ENCODE measurements at places on chromosomes 7 and 10. TPM values are rescaled to one million over a fixed set of nuclear protein-coding genes. Genes with fewer than 3 reads are reported as not detected.

Gene JAKMIP3
- total RNA-seq: 1.2 TPM

Gene LDB3
- total RNA-seq: not detected

Gene ERVW-1
- total RNA-seq: not detected

Gene HOXA6
- total RNA-seq: not detected

Gene CDH23
- total RNA-seq: 18.3 TPM

Gene SAMD8
- 31.7 TPM for total RNA-seq

Gene SH3PXD2A
- 19.2 TPM for total RNA-seq

Gene TPK1
- total RNA-seq: 29.8 TPM

Gene AGMO
- total RNA-seq: not detected

- no peak for DNase-seq
Measured at GRCh38 chr7:40546616-40547501, 412.1 kb downstream of the SUGCT start.

GRCh38 chr7:86926732-86927131, 132.7 kb downstream of the ELAPOR2 start:
- DNase-seq: peak; percentile 33

DNA sequence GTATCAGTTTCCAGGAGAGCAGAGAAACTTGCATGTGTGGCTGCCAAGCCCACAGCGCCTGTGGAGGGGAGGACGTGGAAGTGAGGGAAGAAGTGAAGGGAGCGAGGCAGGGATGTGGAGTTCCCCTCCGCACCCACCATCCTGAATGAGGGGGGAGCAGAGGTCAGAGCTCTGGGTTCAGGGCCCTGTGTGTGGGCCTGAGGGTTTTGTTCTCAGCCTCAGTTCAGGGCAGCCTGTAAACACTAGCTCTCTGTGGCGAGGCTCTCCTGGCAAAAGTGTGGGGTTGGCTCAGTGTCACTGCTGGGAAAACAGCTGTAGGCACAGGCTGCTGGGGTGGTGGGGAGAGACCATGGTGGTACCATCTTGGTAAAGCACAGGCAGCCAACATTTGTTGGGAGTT, 108.4 kb downstream of the C10orf105 start:
- no peak for DNase-seq

DNA sequence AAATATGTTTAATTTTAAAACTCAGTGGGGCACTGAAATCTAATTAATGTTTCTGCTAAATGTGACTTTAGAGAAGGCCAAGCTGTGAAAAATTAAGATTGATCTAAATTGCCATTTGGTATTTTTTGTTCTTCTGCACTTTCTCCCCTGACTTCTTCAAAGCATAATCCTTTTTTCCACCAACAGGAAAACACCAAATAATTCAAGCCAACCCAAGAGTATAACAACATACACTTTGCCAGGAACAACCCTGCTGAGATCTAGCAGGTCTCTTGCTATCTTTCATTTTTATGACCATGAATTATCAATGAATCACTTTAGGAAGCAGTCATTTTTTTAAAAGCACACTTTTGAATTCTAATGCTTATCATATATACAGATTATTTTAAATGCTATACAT, 100.1 kb downstream of the USP6NL start:
- DNase-seq: no peak

DNA sequence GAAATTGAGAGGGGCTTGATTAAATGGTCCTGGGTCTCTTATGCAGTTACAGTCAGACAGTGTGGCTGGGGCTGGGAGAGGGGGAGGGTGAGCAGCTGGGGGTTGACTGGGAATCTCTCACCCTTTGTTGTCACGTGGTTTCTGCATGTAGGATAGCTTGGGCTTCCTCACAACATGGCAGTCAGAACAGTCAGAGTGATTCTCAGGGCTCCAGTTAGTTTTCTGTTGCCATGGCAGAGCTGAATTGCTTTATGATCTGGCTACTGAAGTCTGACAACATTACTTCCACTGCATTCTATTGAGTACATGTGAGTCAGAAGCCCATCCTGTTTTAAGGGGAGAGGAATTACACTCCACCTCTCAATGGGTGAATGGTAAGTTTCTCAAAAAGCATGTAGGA, 102.7 kb downstream of the WDR11 start:
- DNase-seq: no peak

DNA sequence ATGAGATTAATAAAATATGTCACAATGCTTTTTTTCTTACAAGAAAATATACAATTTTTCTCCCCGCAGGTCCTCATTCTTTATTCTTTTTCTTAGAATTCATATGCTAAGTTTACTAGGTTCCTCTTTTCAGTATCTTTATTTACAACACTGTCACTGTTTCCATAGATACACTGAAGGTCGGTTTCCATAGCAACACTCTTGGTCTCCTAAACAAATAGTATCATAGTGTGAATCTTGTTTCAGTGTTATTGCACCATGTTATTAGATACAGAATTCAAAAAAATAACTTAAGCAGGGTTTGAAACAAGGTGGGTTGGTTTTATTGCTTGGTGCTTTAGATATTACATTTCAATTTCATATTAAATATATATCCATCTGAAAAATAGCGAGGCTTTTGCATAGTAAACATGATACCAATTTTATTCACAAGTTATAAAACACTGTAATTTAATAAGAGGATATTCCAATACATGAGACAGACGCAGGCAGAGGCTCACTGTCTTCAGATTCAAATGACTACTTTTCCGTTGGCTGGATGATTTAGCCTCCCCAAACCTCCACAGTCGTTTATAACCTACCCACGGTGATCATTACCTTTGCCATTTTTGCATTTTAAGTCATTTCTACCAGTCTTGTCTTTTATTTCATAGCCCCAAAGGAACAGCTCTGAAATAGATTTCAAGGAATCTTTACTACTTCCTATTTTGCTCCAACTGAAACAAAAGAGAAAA, 88.9 kb upstream of the KLF6 start:
- peak; percentile 8 for DNase-seq

DNA sequence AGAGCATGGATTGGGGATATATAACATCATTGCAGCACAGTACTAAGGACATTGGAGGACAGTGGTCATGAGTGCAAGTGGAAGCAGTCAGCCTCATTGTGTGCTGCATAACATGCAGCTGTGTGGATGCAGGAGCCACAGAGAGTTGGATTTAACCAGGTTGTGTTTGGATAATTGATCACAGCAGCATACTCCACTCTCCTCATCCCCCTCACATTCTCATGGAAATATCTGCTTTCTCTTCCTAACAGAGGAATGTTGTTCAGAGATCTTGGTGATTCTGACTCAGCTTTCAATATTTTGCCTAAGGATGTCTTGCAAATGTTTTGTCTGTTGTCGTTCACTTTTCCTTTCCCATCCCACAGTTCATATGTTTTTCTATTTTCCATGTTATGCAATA, 31.8 kb upstream of the LSM8 start:
- DNase-seq: no peak

- DNase-seq: no peak
Measured at GRCh38 chr10:62653254-62653653, 151.3 kb upstream of the ADO start.

DNA sequence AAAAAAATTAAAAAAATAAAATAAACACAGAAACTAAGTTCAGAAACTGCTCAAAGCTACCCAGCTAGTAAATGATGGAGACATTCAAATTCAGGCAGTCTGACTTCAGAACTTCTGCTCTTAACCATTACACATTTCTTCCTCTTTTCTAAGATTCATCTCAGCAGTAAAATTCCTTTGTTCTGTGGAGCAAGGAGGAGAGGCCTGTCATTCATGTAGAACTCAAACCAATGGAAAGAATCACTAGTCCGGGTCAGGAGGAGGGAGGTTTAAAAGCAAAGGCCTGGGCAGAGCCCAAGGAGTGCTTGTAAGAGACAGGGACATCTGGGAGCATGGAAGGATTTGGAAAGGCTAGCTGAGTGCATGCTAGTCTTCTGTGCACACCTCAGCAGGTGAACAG, 37.9 kb upstream of the DNAJB12 start:
- DNase-seq: no peak

DNA sequence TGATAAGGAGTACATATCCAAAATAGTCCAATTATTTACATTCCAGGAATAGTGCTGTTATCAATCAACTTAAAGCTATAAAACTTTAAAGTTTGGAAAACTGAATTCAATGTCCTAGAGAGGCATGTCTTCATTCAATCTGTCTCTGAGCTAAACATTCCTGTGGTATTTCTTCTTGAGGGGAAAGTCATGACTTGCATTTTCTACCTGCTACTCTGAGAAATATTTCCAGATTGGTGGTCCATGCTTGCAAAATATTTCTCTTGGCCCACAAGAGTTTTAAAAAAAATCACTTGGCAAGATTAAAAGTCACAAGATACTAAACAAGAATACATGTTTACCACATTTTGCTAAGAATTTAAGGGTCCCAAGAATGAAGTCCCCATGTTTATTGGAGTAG, 63.6 kb upstream of the HGF start:
- no peak for DNase-seq

- no peak for DNase-seq
Measured at GRCh38 chr10:63843107-63843506, 321.9 kb downstream of the REEP3 start.

DNA sequence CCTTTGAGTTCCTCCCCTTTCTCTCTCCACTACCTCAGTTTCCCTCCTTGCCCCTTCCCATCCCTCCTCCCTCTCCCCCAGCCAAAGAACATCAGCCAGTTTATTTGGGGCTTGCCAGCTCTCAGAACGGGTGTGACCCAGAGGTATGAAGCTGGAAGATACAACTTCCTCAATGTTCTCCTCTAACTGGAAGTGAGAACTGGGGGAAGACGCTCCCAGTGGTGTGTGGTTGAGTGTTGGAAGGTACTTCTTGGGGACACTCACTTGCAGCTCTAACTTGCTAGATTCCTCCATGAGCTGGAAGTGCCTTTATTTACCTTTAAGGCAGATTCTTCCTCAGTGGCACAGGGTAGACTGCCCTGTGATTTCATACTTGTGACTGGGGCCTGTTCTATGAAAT, 110.5 kb upstream of the HABP2 start:
- DNase-seq: no peak

DNA sequence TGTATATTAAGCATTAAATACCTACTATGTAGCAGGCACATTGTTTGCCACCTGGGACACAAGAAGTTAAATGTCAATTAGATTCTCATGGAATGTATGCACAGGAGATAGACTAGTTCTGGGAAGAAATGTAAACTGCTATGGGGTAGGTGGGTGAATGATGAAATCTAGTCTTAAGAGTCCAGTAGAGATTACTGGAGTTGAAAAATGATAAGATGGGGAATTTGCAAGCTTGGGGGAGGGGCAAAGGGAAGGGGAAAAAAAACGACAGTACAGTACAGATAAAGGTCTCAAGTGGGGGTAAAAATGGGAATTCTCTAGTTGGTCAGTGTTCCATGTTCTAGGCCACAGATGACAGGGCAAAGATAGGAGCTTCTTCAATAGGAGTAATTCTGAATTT, 94.4 kb downstream of the ATE1 start:
- DNase-seq: no peak

- DNase-seq: no peak
Measured at GRCh38 chr10:113626809-113627355, 37.0 kb downstream of the NRAP start.

GRCh38 chr10:110216240-110216639, 8.8 kb downstream of the MXI1 start:
- DNase-seq: no peak

DNA sequence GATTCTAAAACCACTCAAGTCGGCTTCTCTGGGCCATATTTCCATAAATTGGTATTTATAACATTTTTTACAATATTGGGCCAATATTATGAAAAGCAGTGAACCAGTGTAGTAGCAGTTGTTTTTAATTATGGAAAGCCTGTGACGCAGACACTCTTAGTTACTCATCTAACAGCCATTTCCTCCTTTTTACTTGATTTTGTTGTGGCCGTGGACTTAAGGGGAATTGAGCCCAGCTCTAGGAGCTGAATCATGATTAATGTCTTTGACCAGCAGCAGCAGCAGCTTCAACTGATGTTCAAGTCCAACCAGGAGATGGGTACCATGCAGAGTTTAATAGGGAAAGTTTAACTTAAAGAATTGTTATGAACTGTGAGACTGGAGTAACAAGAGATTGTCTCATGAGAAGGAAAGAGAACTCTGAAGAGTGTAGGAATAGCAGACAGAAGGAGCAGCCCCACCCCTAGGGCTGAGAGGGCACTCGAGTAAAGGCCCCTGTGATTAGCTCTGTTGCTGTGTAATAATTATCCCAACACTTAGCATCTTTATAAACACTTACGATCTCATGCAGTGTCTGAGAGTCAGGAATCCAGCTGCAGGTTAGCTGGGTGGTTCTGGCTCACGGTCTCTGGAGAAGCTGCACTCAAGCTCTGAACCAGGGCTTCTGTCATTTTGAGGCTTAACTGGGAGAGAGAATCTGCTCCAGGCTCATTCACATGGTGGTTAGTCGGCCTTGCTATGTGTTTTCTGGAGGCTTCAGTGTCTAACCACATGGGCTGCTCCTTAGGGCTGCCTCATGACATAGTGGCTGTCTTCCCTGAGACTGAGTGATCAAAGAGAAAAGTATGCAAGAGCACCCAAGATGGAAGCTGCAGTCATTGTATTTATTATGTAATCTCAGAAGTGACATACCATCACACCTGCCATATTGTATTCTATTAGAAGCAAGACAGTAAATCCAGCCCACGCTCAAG, 4.6 kb downstream of the LANCL2 start:
- no peak for DNase-seq

- no peak for DNase-seq
Measured at GRCh38 chr7:116101704-116102103, 71.1 kb upstream of the TFEC start.

All from naive thymus-derived CD4-positive, alpha-beta T cell (primary cell).